ENCODE measurements at places on chromosomes 6 and 20.

GRCh38 chr20:25454153-25454900, 46.9 kb downstream of the GINS1 start:
- no peak for DNase-seq

GRCh38 chr6:47335466-47335865, 25.8 kb upstream of the TNFRSF21 start:
- no peak for DNase-seq

GRCh38 chr6:473768-474452, 82.4 kb downstream of the IRF4 start:
- DNase-seq: no peak

GRCh38 chr20:46962452-46963195, 68.0 kb downstream of the EYA2 start:
- DNase-seq: no peak

DNA sequence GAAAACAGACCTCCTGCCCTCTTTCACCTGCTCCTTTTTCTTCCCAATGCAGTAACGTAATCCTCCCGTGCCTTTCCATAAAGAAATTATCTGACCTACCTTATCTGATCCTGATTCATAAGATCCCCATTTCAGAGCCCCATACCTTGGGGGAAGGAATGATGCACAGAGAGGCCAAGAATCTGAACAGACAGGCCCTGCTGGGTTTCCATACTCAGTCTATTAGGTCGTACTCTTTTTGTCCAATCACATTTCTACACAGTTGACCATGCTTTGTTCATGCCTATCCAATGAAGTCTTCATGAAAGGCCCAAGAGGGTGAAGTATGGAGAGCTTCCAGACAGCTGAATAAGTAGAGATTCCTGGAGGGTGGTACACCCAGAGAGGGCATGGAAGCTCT, 25.3 kb downstream of the SRPK1 start:
- no peak for DNase-seq

GRCh38 chr6:36374194-36374593, 13.3 kb downstream of the ETV7 start:
- DNase-seq: no peak

DNA sequence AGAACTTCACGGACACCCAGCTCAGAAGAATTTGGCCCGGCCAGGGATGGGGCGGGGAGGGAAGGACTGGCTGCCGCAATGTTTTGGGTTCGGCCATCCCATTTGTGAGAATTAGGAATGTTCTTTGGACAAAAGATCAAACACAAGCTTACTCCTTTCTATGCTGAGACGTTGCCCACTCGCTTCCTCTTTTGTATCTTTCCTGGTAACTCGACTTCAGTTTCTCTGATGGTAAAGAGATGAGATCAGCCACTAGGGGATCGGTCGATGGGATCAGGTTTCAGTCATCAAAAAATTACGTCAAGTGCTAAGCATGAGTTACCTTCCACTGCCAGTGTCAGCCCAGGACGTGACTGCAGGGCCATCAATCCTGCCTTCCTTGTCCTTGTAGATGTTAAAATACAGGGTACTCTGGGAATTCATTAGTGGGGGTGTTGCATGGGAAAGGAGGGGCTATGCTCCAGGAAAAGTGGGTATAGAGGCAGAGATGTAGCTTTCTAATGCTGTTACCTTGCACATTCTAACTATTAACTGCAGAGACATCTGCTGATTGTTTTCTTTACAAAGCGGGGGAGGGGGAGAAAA, 190.2 kb downstream of the TSHZ2 start:
- DNase-seq: peak; percentile 6

- no peak for DNase-seq
These were observed 30.7 kb downstream of the STK38 start for GRCh38 chr6:36516559-36516958.

DNA sequence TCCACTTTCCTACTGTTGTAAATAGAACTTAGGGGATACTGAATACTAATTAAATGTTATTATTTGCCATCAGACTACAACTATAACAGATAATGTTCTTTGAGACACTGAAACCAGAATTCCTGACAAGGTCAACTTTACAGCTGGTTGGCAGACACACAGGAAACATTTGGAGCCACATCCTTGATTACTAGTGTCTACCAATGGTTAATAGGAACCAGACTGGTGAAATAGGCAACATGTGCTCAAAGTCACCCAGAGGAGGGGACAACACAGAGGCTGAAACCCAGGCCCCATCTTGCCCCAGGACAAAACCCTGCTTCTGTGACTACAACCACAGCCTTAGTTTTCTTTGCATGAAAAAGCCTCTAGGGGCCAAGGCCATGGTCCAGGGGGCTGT, 47.8 kb upstream of the NT5E start:
- DNase-seq: no peak

DNA sequence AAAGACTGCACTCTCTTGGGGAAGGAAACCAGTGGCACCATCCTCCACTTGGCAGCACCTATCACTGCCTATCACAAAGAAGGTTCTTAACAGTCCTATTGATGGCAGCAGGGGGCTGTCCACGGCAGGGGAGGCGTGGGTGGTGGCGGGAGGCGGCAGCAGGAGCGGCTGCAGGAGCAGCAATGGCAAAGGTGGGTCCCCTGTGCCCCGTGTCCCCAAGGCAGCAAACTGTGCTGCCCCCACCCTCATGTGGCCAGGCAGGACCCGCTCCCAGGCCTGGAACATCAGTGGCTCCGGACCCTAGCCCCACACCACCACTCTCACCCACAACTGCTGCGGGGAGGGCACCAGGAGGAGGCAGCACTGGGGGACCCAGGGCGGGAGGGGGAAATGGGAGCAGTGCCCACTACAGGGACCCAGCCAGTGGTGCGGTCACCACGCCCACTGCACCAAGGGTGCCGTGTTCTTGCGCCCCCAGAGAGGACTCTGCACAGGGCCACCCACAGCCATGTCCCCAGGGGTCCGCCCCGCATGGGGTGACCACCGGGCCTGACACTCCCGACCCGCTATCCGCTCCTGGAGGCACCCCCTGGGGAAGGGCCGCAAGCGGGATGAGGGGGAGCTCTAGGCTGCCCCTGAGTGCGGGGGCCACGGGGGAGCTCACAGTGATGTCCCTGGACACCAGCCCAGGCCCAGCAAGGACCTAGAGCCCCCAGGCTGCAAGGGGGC, 54.6 kb downstream of the GMDS start:
- DNase-seq: no peak

DNA sequence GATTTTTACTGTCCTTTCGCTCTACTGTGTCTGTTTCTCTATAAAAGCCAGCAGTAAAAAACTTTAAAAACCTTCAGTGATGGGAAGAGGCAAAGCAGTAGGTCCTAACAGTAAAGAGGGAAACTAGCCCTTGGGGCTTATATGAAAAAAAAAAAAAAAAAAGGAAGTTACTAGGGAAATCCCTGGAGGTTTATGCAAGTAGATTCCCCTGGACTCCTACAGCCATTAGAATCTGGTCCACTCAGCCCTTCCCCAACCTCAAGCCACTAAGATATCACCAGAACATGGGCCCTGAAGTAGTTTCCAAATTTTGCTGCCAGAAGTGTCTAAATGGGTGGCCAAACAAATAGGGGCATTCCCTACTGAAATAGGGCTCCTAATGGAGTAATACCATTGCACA, 70.5 kb upstream of the HINT3 start:
- DNase-seq: no peak

- DNase-seq: no peak
These were observed 47.0 kb downstream of the ALDH8A1 start for GRCh38 chr6:134902936-134903335.

GRCh38 chr20:56358600-56359211, at the start of gene FAM210B:
TSS of gene FAM210B (plus strand) at chr20:56358974. CDS start at chr20:56359006, 32 bp downstream.
- DNase-seq: peak; percentile 25

- no peak for DNase-seq
These were observed 31.8 kb downstream of the TREML1 start for GRCh38 chr6:41122373-41122772.

DNA sequence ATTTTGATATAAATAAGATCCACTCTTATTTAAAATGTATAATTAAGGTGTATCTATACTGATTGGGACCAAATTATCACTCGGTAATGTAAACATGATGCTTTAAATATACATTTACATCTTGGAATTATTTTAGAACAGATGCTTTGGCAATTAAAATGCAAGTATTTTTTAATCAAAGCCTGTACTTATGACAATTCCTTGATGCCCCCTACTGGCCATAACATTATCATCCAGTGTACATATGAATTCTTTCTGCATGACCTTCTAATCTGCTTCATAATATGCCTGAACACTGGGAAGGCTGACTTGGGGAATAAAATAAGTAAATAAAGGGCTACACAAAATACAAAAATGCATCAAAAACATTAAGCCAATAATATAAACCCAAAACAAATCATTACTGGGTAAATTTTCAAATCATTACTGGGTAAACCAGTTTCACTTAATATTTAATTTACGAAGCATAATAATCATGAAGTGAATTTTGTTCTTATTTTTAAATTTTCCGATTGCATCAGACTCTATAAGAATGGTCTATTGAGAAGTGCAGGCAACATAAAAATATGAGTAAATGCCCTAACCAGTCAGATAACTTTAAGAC, 65.1 kb downstream of the CGA start:
- peak; percentile 12 for DNase-seq

GRCh38 chr6:17525637-17526036, 74.5 kb upstream of the FAM8A1 start:
- DNase-seq: no peak

GRCh38 chr20:54625497-54625896, 150.1 kb downstream of the DOK5 start:
- no peak for DNase-seq

GRCh38 chr6:29909985-29910384, 32.3 kb upstream of the HLA-A start:
- no peak for DNase-seq

GRCh38 chr20:32091888-32092346, 17.6 kb upstream of the TM9SF4 start:
- DNase-seq: peak; percentile 37

- no peak for DNase-seq
These were observed 78.7 kb downstream of the PLCB4 start for GRCh38 chr20:9147547-9148024.

GRCh38 chr6:142296975-142297604, 4.7 kb upstream of the ADGRG6 start:
- DNase-seq: no peak
